Right renal pelvis (tissue), 4 donors: ENCODE measurements at places on chromosomes 7 and 10. TPM values are rescaled to one million over a fixed set of nuclear protein-coding genes. Genes with fewer than 3 reads are reported as not detected.

The YAE1 gene
- 43.0 TPM for polyA plus RNA-seq

The OR2A5 gene
- polyA plus RNA-seq: 0.07 TPM

The ACSM6 gene
- 0.27 TPM for polyA plus RNA-seq

The NUTM2E gene
- polyA plus RNA-seq: not detected

The FAM241B gene
- polyA plus RNA-seq: 7.7 TPM

The PALD1 gene
- 9.8 TPM for polyA plus RNA-seq

The HOXA13 gene
- polyA plus RNA-seq: not detected

The BAIAP2L1 gene
- 12.5 TPM for polyA plus RNA-seq

The LAMB4 gene
- polyA plus RNA-seq: 3.5 TPM

The USP6NL gene
- polyA plus RNA-seq: 34.1 TPM

The ATG9B gene
- 2.5 TPM for polyA plus RNA-seq

The INA gene
- 1.7 TPM for polyA plus RNA-seq

The CCDC136 gene
- 12.3 TPM for polyA plus RNA-seq

The IL6 gene
- polyA plus RNA-seq: not detected

The TDRD1 gene
- 0.04 TPM for polyA plus RNA-seq

The SP8 gene
- not detected for polyA plus RNA-seq

The IMMP2L gene
- polyA plus RNA-seq: 49.8 TPM

The ADAM12 gene
- 27.6 TPM for polyA plus RNA-seq

The CXCL12 gene
- polyA plus RNA-seq: 407 TPM

The TMEM229A gene
- 0.17 TPM for polyA plus RNA-seq

The CPA4 gene
- 0.29 TPM for polyA plus RNA-seq

The RHBDD2 gene
- 62.6 TPM for polyA plus RNA-seq

The OPN4 gene
- polyA plus RNA-seq: not detected

The ELN gene
- polyA plus RNA-seq: 91.3 TPM

The ZSCAN25 gene
- 18.6 TPM for polyA plus RNA-seq

The AKR1D1 gene
- polyA plus RNA-seq: 0.07 TPM
